ENCODE measurements at places on chromosomes 4 and X. TPM values are rescaled to one million over a fixed set of nuclear protein-coding genes. Genes with fewer than 3 reads are reported as not detected.

The JAKMIP1 gene
- total RNA-seq = not detected

The ELF4 gene
- 9.7 TPM for total RNA-seq

The C4orf54 gene
- total RNA-seq = not detected

The MID2 gene
- 4.3 TPM for total RNA-seq

The GALNTL6 gene
- total RNA-seq = not detected

The LRAT gene
- total RNA-seq = 0.15 TPM

The ADGRG4 gene
- under 0.01 TPM for total RNA-seq

The ETDB gene
- not detected for total RNA-seq

The CFI gene
- 8.3 TPM for total RNA-seq

The PAGE1 gene
- not detected for total RNA-seq
